Inflammatory macrophage (primary cell): ENCODE measurements at places on chromosomes 7 and 10.

GRCh38 chr7:111667488-111667887 lies 105.2 kb upstream of the IMMP2L start:
- no peak for DNase-seq

DNA sequence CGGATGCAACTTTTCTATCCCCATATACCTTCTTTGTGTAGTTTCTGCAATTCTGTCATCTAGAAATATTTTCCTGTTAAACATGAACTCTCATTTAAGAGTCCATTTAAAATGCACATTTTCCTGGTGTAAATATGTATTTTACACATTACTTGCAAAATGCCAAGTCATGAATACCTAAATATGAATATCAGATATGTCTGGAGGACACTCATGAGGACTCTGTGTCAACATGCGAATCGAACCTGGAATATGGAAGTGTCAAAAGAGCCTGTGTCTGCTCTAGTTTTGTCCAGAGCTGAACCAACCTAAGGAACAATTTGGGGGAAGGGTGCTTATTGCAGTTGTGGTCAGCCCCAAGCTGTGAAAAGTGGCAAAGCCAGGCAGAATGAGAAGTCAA lies 163.7 kb upstream of the CELF2 start:
- DNase-seq: no peak

DNA sequence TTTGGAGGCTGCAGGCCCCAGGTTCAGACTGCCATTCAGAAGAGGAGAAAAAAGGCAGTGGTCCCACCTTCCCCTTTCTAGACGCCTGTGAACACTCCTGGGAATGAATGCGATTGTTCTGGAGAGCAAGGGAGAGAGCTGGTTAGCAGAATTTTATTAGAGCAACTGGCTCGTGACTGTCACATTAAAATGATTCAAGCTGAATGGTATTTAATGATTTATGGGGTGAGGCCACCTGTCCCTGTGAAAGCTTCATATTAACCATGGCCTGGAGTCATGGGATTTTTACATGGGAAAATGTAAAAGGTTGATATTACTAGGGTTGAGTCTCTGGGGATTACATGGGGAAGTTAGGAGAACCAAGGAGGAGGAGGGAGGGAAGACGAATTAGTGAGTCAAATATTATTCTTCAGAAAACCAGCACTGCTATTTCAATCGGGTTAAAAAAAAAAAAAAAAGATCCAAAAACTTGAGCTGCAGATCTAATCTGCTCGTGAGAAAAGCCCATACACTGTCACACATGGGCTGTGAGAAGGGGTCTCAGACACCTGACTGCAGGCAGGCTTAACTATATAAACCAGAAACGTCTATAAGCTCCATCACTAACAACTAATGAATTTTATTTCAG lies 8.3 kb downstream of the CXCL12 start:
- no peak for DNase-seq

DNA sequence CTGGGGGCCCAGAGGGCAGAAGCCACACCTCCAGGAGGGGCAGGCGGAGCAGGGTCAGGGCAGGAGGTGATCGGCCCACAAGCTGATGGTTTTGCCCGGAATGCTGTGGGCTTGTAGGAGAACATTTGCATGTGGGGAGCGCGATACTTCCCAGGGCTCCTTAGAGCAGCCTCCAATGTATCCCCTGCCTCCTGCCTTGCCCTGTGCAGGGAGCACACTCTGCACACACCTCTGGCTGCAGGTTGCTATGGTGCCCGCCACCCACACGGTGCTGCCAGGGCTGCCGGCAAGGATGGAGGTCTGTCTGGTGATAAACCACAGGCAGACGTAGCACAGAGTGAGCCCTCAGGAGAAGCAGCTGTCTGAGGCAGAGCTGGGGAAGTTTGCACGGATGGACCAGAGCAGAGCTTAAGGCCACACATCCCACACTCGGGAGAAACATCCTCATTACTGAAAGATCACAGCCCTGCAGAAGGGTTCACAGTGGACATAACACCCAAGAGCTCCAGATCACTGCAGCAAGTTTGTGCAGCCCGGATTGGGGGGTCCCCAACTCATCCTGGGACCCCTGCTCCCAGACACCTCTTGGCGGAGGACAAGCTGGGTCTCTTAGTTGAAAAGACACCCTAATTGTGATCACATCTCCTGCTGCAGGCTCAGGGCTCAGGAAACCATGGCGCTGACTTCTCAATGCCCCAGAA lies 41.8 kb downstream of the VIPR2 start:
- no peak for DNase-seq

GRCh38 chr10:132374176-132374575 lies 22.8 kb upstream of the PWWP2B start:
- no peak for DNase-seq
